Esophagus squamous epithelium (tissue), 5 donors: ENCODE measurements at places on chromosomes 5 and 9. TPM values are rescaled to one million over a fixed set of nuclear protein-coding genes. Genes with fewer than 3 reads are reported as not detected.

- DNase-seq = no peak
Measured at GRCh38 chr9:121289026-121289771, 21.2 kb downstream of the GSN start.

DNA sequence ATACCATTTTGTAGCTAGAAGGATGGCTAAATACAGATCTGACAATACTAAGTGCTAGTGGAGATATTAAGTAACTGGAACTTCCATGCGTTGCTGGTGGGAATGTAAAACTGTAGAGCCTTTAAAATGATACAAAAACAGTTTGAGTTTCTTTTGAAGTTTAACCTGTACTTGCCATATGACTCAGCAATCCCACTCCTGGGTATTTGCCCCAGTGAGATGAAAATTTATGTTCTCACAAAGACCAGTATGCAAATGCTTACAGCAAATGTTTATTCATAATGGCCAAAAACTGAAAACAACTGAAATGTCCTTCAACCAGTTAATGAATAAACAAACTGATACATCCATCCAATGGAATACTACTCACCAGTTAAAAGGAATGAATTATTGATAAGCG is 137.3 kb downstream of the SLC12A2 start:
- DNase-seq = no peak

The SLC34A1 gene
- total RNA-seq = 0.31 TPM

- no peak for DNase-seq
Measured at GRCh38 chr5:156936972-156937371, 26.1 kb downstream of the TIMD4 start.
